Activated naive CD4-positive, alpha-beta T cell treated with anti-CD3 and anti-CD28 coated beads for 36 hours (primary cell): ENCODE measurements at places on chromosomes 7 and 10.

GRCh38 chr10:78513330-78513729, 479.7 kb downstream of the RPS24 start:
- DNase-seq, result no peak

DNA sequence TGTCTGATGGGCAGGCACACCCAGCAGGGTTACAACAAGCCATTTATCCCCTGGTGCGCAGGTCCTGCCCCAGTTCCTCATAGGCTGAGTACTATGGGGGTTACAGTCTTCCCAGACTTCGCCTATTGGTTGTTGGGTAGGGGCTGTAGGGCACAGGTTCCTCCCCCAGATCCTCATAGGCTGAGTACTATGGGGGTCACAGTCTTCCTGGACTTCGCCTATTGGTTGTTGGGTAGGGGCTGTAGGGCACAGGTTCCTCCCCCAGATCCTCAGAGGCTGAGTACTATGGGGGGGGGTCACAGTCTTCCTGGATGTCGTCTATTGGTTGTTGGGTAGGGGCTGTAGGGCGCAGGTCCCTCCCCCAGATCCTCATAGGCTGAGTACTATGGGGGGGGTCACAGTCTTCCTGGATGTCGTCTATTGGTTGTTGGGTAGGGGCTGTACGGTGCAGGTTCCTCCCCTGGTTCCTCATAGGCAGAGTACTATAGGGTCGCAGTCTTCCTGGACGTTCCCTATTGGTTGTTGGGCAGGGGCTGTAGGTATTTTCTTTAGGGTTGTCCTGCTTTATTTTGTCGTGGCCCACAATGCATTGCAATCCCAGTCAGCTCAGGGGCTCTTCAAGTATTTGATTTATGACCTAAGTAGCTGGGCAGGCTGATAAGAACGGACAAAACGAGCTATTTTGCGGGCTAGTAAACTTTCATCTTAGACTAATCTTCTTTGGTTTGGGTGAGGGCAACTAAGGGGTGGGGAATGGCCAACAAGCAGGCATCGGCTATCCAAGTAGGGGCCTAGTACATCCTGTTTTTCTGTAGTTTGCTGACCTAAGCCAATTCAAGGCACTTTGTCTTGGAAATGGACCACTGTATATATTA, 3.4 kb downstream of the LRRC27 start:
- DNase-seq, result no peak

GRCh38 chr7:131747658-131748232, 191.3 kb upstream of the PODXL start:
- no peak for DNase-seq

- no peak for DNase-seq
Observed at GRCh38 chr7:30932562-30932961, 20.9 kb downstream of the AQP1 start.

- no peak for DNase-seq
Observed at GRCh38 chr7:101009629-101010028, 10.3 kb upstream of the MUC17 start.

GRCh38 chr10:30736685-30737232, 107.2 kb upstream of the LYZL2 start:
- DNase-seq, result no peak

DNA sequence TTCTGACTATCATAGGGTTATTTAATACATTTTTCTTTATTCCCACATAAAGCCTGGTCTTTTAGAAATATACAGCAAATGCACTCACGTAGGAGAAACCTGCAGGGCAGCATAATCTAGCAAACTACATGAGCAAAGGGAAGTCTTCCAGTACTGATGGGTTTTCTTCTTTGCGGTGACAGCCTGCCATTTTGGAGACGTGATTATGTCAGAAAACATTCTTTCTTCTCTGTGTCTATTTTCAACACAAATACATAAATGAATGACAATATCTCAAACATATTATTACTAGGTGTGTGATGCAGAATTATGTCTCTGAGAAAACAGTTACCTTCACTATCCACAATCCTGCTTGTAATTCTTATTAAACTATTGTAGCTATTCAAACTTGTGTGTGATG, 425.0 kb downstream of the GPAM start:
- no peak for DNase-seq

DNA sequence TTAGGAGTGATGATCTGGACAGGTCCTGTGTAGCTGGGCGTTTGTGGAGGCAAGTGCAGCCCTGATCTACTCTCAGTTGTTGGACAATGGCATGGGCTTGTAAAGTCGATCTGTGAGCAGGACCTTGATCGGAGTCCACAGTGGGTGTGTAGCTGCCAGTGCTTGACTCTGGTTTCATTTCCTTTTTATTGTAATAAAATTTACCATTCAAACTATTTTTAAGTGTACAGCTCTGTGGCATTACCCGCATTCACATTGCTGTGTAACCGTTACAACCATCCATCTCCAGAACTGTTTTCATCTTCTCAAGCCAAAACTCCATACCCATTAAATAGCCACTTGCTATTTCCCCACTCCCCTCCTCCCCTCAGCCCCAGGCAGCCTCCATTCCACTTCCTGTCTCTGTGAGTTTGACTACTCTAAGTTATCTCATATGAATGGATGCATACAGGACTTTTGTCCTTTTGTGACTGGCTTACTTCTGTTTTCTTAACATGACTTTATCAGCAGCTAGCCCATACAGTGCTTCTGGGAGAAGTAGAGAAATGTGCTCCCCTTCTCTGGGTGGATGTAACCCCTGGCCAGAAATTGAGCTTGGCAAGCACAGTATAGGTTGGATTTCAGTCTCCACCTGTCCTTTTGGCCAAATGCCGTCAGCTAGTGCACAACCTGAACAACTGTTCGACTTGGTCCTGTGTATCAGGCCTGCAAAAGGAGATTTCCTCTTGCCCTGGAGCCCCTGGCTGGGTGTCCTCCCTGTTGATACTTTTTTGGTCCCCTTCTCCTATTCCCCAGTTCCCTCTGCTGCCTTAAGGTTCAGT, 180.0 kb downstream of the LRMDA start:
- DNase-seq, result no peak

DNA sequence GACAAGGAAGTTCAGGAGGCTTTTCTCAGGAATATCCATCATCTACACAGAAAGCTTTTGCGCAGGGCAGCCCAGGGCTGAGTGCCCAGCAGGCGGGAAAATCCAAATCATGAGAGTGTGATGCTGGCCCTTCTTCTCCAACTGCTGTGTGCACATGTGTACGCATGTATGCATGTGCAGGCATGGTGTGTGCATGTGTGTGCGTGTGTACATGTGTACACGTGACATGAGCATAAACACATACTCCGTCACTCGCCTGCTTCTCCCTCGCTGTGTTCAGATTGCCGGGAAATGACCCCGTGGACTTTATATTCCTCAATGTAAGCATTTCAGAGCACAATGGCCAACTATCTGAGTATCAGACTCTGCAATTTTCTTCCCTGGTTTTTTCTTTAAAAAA, 85.1 kb downstream of the PRPF18 start:
- DNase-seq, result no peak

GRCh38 chr7:139669106-139670061, 108.4 kb downstream of the HIPK2 start:
- peak; percentile 43 for DNase-seq

- DNase-seq, result no peak
Observed at GRCh38 chr10:44478040-44478439, 93.1 kb upstream of the CXCL12 start.

- DNase-seq, result peak; percentile 57
Observed at GRCh38 chr10:47361293-47361692, 13.1 kb downstream of the RBP3 start.
